ENCODE measurements at places on chromosomes 3 and 15. TPM values are rescaled to one million over a fixed set of nuclear protein-coding genes. Genes with fewer than 3 reads are reported as not detected.

Gene C15orf62
- total RNA-seq, result 0.24 TPM

Gene STRA6
- total RNA-seq, result not detected

Gene NSUN3
- total RNA-seq, result 4.8 TPM

Gene VGLL3
- total RNA-seq, result 4.5 TPM

Gene HOMER2
- total RNA-seq, result 53.7 TPM

Gene CYP1A1
- total RNA-seq, result 0.32 TPM

Gene KLHL6
- 0.97 TPM for total RNA-seq

Gene GANC
- total RNA-seq, result 16.3 TPM

Gene LSMEM2
- 29.8 TPM for total RNA-seq

Gene CCDC39
- not detected for total RNA-seq

Gene ZBBX
- total RNA-seq, result not detected

DNA sequence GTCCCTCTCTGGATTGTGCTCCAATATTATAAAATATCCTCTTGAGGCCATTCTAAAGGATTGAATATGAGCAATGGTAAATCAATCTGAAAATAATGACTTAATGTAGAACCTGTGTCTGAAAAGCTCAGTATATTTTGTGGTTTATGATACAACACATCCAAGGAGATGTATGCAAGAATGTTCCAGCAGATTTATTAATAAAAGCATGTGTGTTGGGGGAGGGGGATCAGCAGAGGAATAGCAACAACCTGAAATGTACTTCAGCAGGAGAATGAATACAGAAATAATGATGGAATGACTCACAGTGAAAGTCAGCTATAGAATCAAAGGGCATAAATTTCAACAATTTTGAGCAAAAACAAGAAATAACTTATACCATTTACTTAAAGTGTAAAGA, 56.7 kb upstream of the NUDT16 start:
- no peak for DNase-seq

DNA sequence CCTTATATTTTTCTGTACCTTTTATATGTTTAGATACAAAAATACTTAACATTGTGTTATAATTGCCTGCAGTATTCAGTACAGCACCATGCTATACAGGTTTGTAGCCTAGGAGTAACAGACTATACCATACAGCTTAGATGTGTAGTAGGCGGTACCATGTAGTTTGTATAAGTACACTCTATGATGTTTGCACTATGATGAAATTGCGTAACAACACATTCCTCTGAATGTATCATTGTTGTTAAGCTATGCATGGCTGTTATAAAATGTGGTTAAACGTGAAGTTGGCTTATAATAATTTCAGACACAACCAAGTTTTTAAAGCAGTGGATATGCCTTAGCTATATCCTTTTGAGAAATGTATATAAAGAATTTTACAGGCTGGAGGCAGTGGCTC, 328.3 kb downstream of the PLCL2 start:
- DNase-seq, result no peak

- DNase-seq, result no peak
Measured at GRCh38 chr3:98777801-98778220, 14.7 kb downstream of the ST3GAL6 start.

DNA sequence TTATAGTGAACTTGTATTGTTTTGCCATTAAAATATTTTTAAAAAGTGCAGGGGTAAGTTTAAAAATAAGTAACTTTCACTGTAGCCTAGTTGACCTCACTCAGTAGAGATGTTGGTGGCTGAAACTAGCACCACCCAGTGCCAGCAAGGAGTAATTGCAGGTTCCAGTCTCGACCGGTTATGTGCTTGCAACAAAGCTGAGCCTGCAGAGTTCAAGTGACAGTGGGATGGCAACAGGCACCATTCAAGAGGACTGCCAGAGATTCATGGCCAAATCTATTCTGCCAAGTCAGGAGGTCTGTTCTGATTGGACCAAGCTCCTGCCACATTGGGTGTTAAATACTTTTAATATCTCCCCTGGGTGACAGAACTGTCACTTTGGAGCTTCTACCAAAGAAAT, 2.7 kb downstream of the ADAMTS7 start:
- DNase-seq, result no peak

- DNase-seq, result no peak
Measured at GRCh38 chr3:107028086-107028485, 349.2 kb upstream of the CCDC54 start.

- no peak for DNase-seq
Measured at GRCh38 chr3:63968612-63969350, 54.5 kb downstream of the PSMD6 start.

- DNase-seq, result no peak
Measured at GRCh38 chr3:160921020-160921635, 165.1 kb downstream of the PPM1L start.

DNA sequence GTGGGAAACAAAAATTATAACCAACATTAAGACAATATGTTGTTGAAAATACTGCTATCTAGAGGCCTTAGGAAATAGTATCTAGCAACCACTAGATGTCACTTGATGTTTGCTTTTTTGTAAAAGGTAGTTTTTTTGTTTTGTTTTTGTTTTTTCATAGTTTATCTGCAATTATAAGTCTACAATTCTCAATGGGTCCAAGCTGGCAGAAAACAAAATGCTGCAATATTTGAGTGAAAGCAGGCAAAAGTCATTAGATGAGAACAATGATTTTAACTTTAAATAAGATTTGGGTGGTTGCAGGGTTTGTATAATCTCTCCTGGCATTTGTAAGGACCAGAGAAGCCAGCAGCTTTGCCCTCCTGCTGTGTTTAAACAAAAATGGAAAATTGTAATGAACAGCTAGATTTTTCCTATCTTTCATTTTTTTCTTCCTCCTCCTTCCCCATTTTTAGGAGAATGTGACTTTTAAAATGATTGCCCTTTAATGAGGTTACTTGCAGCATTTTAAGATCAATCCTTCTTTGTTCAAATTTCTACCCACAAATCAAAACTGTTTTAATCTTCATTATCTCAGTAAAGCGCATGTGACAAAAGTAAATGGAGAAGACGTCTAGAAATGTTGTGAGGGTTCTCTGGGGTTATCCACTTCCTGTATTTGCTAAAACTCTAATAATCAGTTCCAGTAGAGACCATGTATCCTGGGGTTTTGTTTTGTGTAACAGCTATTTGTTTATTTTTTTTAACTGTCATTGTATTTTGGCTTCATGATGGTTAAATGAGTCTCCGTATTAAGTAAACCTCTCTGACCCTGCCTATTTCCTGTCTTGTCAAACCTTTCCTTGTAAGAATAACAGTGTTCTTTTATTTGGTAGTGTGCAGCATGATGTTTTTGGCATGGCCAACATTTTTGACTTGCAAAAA, 27.3 kb downstream of the DUT start:
- DNase-seq, result no peak

DNA sequence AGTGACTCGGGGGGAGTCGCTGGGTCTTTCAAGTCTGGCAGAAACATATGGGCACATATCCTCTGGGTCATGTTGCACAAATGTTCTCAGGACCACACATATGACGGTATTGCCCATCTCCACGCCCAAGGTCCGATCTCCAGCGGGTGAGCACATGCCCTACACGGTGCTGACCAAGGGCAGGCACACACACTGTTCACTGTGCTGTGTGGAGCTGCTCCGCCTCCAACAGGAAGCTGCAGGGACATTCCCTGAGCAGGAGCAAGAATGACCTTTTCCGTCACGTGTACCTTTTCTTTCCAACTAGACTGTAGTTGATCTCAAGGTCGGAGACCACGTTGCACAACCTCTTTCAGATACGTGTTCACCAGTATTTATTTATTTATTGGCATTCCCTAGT, 41.7 kb upstream of the B3GNT5 start:
- peak; percentile 74 for DNase-seq

- DNase-seq, result no peak
Measured at GRCh38 chr3:122563717-122564025, 429 bp downstream of the PARP9 start.

GRCh38 chr3:42685891-42686820, 819 bp downstream of the KLHL40 start:
- DNase-seq, result peak; percentile 52

- DNase-seq, result no peak
Measured at GRCh38 chr3:175502155-175502554, 643.0 kb downstream of the NAALADL2 start.

- no peak for DNase-seq
Measured at GRCh38 chr15:17026633-17027032, 3515.0 kb downstream of the GOLGA6L6 start.

DNA sequence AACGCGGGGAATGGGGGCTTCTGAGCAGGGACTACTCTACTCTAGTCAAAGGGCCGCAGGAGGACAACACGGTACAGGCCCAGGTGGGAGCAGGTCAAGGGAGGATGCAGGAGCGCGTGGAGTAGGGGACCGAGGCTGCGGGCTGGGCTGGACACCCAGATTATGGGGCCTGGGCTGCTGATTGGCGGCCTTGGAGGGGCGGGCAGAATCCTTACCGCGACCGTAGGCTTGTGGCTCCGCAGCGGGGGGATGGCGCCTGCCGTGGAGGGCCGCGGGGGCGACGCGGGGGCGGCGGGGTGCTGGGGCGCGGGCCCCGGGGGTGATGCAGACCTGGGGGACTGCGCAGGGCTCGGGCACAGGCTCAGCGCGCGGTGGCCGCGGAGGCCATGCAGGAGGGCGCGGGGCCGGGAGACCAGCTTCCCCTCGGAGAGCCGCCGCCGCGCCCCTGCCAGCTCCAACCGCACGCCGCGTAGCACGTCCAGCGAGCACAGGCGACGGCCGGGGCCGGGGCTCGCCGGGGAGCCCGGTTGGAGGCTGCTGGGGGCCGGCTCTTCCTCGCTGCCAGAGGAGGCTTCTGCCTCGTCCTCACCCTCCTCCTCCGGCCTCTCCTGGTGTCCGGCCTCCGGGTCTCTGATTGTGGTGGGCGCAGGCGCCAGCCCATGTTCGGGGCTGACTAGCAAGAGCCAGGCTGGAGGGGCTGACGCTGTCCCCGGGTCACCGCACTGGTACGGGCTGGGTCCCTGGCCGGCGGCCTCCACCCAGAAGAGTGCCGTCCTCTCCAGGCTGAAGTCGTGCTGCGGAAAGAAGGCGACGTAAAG, 12.9 kb downstream of the UBAP1L start:
- no peak for DNase-seq

DNA sequence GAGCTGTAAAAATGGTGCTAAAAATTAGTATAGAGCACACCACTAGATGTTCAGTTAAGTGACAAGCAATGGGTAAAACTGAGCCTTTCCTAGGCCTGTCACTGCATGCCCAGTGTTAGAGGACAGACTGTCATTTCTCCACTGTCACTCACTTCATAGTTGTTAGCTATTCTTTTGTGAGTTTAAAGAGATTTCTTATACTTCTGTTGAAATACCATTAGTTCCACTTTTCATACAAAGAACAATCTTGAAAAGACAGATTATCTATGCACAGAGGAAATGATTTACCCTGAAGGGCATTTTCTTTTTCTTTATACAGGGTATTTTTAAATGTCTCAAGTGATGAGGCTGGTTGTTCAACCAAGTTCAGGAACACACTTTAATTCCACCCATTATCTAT, 28.3 kb upstream of the CHMP2B start:
- no peak for DNase-seq

DNA sequence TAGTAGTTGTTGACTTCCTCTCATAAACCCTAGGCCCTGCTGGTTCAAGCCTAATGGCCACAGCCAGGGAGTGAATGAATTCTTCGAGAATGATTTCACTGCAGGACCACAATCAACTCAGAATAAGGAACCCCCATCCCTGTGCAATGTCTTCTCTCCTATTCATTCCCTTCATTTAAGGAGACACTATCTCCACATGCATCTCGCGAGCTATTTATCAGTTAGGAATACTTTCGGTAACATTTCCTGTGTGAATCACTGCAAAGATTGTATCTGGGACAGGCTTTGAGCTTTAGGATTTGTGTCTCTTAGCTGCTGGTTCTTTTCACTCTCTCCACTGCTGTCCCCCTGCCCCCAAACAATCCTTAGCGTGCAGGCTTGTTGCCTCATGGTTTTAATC, 94.4 kb downstream of the MYLK start:
- no peak for DNase-seq

- DNase-seq, result no peak
Measured at GRCh38 chr3:99681512-99681911, 43.1 kb downstream of the COL8A1 start.

DNA sequence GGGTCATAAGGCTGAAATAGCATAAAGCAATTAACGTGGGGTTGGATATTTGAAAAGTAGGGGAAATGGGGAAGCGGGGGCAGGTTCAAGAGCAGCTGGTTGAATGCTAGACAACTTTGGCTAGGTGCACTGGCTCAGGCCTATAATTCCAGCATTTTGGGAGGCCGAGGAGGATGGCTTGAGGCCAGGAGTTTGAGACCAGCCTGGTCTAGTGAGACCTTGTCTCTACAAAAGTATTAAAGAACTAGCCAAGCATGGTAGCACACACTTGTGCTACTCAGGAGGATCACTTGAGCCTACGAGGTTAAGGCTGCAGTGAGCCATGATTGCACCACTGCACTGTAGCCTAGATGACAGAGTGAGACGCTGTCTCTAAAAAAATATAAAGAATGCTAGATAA, 6.9 kb upstream of the FANCD2 start:
- no peak for DNase-seq

- no peak for DNase-seq
Measured at GRCh38 chr15:68106656-68107055, 52.5 kb downstream of the PIAS1 start.

- DNase-seq, result no peak
Measured at GRCh38 chr15:48974882-48975281, 11.2 kb upstream of the SHC4 start.

GRCh38 chr3:191076903-191077552, 122.0 kb upstream of the OSTN start:
- DNase-seq, result no peak
